Cerebellar nuclear complex (tissue), 1 donor: ENCODE measurements at places on chromosomes 7 and 10.

GRCh38 chr10:18087355-18087754 lies 52.9 kb upstream of the CACNB2 start:
- no peak for DNase-seq

GRCh38 chr10:30241422-30242110 lies 107.5 kb downstream of the MTPAP start:
- no peak for DNase-seq

- DNase-seq, result no peak
Measured at GRCh38 chr7:57505176-57505575, 55.2 kb downstream of the ZNF716 start.

DNA sequence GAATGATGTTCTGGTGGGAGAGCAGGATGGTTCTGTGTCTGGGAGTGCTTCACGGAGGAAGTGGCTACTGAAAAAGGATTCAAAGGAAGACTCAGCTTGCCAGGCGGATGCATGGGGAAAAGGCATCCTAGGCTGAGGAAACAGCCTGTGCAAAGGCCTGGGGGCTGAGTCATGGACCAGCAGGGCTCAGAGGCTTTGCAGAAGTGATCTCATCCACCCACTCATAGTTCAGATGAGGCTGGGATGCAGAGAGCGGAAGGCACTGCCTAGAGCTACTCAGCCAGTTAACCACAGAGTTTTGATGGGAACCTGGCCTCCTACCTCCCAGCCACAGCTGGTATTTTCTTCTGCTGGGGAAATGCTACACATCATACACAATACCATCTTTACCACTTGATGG lies 15.8 kb upstream of the ADAMTS14 start:
- no peak for DNase-seq

DNA sequence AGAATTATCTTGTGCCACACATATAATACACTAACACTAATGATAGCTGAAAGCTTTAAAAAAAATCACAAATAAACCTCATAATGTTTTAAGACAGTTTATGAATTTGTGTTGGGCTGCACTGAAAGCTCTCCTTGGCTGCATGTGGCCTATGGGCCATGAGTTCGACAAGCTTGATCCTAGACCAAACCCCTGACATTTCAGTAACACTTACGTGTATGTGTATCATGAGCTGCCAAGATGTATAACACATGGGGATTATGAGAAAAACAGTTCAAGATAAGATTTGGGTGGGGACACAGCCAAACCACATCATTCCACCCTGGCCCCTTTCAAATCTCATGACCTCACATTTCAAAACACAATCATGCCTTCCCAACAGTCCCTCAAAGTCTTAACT lies 823.8 kb downstream of the PCDH15 start:
- no peak for DNase-seq

GRCh38 chr7:120743128-120743527 lies 114.8 kb downstream of the TSPAN12 start:
- no peak for DNase-seq
